ENCODE measurements at places on chromosomes 16 and 17. TPM values are rescaled to one million over a fixed set of nuclear protein-coding genes. Genes with fewer than 3 reads are reported as not detected.

STX1B gene
- total RNA-seq: 1.2 TPM

TNFRSF13B gene
- not detected for total RNA-seq

CACNG5 gene
- total RNA-seq: not detected

SLC25A39 gene
- total RNA-seq: 89.8 TPM

PSMD3 gene
- 38.3 TPM for total RNA-seq

CDH13 gene
- total RNA-seq: 6.7 TPM

PPY gene
- total RNA-seq: not detected

CCR7 gene
- total RNA-seq: not detected

FBXL16 gene
- not detected for total RNA-seq

HSD3B7 gene
- 26.0 TPM for total RNA-seq

SLC9A5 gene
- 1.2 TPM for total RNA-seq

PIPOX gene
- 0.48 TPM for total RNA-seq

ODAD4 gene
- not detected for total RNA-seq

DNA sequence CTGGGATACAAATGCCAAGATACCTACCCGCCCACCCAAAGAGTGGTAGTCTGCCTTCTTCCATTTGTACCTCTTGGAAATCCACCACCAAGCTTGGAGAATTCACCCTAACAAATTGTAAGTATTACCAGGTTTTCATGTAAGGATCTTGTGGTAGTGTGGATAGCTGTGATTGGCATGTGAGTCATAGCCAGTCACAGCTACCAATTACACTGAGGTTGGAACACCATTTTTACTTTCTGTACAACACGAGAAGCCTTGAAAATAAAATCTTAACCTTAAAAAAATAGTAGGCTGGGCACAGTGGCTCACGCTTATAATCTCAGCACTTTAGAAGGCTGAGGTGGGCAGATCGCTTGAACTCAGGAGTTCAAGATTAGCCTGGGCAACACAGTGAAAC lies 18.5 kb upstream of the SLC35G3 start:
- no peak for DNase-seq

DNA sequence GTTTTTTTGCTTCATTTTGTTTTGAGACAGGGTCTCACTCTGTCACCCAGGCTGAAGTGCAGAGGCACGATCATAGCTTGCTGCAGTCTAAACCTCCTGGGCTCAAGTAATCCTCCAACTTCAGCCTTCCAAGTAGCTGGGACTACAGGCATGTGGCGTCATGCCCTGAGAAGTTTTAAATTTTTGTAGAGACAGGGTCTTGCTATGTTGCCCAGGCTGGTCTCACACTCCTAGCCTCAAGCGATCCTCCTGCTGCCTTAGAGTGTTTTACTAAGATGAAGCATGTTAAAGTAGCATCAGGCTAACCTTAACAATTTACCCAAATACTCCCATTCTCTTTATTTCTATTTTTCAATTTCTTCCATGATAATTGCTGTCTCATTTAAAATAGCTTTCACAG lies 49.2 kb upstream of the CACNG3 start:
- DNase-seq: no peak

DNA sequence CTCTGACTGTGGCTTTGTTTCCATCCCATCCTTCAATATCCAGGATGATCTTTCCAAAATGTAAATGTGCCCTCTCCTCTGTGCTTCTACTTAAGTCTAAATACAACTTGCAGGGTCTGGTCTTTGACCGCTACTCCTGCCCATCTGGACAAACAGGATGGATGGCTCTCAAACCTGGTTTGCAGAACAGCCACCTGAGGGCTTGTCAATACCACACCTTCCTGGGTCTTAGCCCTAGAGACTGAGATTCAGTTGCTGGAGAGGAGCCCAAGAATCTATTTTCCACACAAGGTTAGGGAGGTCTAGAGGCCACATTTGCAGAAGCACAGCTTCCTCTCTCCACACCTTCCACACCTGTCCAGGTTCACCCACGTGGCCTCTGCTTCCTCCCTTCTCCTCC lies 1.9 kb upstream of the GRB7 start:
- DNase-seq: no peak

DNA sequence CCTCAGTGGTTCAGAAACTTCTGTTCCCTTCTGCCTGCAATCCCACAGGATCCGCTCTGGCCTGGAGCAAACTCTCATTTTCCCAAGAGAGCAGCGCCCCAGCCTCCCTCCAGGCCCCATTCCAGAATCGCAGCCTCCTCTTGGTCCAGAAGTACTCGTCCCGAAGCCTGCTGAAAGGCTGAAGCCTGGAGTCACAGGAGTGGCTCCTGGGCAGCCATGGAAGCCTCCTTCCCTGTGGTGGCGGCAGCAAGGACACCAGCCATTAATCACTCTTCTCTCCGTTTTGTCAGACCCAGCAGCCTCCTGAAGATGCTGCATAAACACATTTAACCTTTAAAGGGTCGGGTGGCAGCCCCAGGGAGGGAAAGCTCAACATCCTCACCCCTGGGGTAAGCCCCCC lies 66.9 kb upstream of the TNRC6C start:
- no peak for DNase-seq

- no peak for DNase-seq
These were observed 118.4 kb upstream of the IRX5 start for GRCh38 chr16:54812229-54812628.

- DNase-seq: no peak
These were observed 10.6 kb downstream of the CNTD1 start for GRCh38 chr17:42809250-42809649.

GRCh38 chr16:86145669-86146068 lies 246.7 kb downstream of the IRF8 start:
- no peak for DNase-seq

DNA sequence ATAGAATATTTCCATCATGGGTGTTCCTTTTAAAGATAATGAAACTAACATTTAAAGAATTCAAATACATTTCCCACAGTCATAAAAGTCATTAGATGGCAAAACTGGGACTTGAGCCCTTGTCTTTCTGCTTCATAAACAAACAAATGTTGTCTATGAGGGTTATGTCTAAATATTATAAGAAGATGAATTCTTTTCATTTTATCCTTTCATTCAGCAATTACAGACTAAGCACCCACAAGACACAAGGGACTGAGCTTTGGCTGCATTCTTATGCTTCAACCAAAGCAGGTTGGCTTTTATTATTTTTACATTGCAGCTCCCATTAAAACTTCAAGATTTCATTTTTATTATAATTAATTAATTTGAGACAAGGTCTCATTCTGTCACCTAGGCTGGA lies 14.9 kb downstream of the SARM1 start:
- no peak for DNase-seq

DNA sequence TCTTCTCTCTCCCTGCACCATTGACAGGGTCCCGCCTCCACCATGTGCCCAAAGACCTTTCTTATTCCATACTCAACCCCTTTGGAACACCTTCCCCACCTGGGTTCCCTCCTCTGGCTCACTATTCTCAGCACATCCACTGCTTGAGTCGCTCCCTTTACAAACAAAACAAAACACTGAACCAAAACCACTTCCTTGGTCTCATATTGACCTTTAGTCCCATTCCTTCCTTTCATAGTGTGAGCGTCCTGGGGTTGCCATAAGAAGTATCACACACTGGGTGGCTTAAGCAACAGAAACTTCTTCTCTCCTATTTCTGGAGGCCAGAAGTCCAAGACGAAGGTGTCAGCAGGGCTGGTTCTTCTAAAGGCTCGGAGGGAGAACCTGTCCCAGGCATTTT lies 6.1 kb upstream of the TNRC6C start:
- no peak for DNase-seq

- DNase-seq: no peak
These were observed 5.6 kb downstream of the PLEKHG4 start for GRCh38 chr16:67284699-67285646.

GRCh38 chr17:41785859-41786226 lies 668 bp downstream of the JUP start:
- DNase-seq: peak; percentile 46

DNA sequence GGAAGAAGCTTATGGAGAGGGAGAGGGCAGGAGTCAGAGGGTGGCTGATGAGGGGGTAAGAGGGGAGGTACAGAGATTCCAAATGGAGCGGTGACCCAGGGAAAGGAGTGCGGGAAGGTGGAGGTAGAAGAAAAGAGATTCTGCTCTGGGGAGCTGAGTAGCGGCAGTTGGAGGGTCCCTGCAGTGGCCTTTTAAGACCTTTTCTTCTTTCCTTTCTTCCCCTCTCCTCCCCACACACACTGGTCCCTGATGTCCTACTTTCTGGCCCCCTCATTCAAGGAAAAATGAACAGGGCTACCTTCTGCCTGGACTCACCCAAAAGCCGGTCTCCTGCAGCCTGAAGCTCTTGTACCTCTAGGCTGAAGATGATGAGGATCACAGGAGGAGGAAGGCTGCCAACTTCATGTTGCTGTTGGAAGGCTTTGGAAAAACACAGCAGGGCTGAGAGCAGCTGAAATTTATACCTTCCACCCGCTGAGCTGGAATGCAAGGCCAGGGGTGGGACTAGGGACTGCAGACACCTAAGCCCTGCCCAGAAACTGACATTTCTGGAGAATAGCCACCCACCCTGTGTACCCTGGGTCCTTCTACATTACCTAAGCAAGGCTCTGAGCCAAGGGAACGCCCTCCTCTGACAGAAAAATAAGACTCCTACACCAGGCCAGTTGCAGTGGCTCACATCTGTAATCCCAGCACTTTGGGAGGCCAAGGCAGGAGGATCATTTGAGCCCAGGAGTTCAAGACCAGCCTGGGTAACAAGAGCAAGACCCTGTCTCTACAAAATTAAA lies 9.4 kb upstream of the HEATR6 start:
- peak; percentile 57 for DNase-seq

DNA sequence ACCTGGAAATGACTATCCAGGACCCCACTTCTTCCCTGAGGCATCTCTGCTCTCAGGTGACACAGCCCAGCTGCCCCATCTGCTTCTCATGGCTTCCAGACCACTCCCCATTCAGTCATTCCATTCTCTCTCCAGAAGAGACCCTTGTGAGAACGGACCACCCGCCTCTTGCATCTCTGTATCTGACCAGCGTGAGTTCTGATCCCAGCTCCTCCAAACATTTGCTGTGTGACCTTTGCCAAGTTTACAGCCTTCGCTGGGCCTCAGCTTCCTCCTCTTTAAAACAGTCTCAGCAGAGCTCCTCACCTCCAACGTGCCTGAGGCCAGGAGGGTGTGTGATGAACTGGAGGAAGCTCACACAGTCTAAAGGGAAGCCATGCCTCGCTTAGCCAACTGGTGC lies 39.6 kb downstream of the C16orf82 start:
- DNase-seq: no peak

GRCh38 chr17:80826955-80827645 lies 164.5 kb upstream of the CHMP6 start:
- peak; percentile 34 for DNase-seq

DNA sequence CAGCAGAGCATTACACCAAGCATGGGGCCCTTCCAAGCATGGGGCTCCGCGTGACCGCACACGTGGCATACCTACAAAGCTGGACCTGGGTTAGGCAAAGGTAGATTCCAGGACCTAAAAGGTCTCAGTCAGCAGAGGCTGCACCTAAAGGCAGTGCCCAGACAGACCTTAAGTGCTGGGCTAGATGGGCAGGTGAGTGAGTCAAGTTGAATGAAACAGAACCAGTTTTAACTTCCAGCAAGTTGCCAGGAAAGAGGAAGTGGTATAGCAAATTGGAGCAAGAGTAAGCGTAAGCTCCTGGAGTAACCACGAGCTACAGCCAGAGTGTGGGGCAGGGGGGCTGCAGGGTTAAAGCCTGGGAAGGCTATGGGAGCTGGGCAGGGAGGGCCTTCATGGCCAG lies 49.5 kb downstream of the SRCIN1 start:
- DNase-seq: no peak

- no peak for DNase-seq
These were observed 71.7 kb downstream of the GPRC5B start for GRCh38 chr16:19812986-19813385.

GRCh38 chr17:57892146-57892819 lies 42.4 kb upstream of the MRPS23 start:
- peak; percentile 93 for DNase-seq

GRCh38 chr17:28227316-28228108 lies 91.5 kb upstream of the TMEM97 start:
- DNase-seq: peak; percentile 33

GRCh38 chr17:34997355-34997862 lies 17.1 kb downstream of the LIG3 start:
- peak; percentile 84 for DNase-seq

DNA sequence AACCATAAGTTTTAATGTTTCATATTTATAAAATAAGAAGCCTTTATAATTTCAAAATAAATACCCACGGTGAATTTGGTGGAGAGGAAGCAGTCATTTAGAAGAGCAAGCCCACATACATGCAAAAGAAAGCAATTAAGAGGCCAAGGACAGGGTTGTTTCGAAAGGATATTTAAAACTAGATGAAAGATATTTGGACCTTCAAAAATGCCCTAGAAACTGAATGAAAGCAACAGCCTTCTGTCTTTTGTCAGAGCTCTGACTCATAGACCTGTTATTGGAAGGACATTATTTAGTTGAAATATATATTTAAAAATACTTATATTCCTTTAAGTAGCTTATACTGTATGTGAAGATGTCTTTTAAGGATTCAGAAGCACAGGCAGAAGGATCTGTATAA lies 8.6 kb upstream of the METTL9 start:
- no peak for DNase-seq

DNA sequence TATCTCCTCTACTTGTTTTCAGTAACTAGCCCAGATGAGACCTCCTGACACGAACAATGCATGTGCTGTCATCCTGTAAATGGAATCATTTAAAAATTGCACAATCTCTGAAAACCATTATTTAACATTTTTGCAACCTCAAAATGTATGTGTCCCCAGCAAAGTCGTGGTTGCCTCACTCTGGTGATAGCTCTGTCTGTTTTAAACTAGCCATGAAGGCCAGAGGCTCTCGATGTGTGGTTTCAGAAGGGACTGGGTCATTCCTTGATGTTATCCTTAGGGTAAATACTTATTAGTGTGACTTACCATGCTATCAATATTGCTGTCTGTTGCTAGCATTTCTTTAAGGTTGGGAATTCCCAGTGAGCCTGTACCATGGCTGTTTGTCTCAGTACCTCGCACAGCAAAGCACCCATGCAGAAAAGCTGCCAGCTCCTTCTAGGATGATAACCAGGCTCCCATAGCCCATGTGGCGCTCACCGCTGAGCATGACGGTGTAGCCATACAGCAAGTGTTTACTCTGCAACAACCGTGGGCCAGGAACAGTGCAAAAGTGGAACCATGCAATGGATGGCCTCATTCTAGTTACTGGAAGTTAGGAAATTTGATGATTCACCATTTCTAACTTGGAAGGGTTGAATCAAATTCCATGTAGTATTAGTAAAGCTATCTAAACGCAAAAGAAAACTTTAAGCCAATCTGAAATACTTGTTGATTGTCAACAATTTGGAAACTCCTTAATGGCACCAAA lies 2.9 kb upstream of the PGS1 start:
- peak; percentile 69 for DNase-seq

DNA sequence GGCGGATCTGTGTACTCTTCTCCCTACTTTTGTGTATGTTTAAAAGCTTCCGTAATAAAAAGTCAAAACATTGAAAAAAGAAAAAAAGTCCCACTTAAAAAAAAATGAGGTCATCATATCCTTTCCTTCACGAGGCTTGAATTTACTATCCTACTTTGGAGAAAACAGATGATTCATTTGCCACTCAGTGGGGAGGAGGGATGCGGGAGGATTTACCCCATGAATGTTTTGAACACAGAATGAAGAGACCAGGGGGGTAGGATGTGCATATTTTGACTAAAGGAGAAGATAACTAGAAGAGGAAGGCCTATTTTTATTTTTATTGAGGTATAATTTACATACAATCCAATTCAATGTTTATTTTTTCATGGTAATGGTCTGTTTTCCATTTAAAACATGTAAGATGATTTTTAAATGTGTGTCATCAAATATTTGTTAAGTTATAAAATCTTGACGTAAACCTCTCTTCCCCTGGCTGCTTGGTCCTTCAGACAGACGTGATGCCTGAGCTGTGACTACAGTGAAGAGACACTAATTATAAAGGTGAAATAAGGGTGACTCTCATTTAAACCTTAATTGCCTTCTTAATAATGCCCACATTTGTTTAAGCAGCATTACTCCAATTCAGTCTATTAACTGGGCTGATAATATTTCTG lies 135.4 kb upstream of the AXIN2 start:
- DNase-seq: peak; percentile 66

Data from umbilical cord (tissue), 2 donors.